ENCODE measurements at places on chromosomes 13 and 19. TPM values are rescaled to one million over a fixed set of nuclear protein-coding genes. Genes with fewer than 3 reads are reported as not detected.
A peak's percentile ranks its signal among the peaks of the same experiment; 100 is the strongest.

DNA sequence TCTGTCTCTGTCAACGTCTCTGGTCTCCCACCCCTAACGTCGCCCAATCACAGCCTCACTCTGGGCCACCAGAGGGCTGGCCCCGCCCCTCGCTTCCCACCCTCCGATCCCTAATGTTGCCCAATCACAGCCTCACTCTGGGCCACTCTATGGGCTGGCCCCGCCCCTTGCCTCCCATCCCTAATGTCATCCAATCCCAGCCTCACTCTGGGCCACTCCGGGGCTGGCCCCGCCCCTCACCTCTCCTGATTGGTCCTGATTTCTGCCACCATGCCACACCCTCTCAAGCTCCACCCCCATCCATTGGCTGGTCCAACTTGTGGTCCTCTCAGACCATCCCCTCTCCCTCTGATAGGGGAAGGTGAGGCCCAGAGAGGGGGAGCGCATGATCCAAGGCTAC lies 24.9 kb downstream of the CELF5 start:
- DNase-seq, result no peak
- H3K27ac ChIP-seq, result no peak overlapping the region
- no peaks in the 10 kb centered on the region for H3K27me3 ChIP-seq
- no peaks in the 10 kb centered on the region for H3K36me3 ChIP-seq
- no peaks in the 10 kb centered on the region for H3K4me1 ChIP-seq

- no peaks in the 10 kb centered on the region for H3K27me3 ChIP-seq
- H3K36me3 ChIP-seq, result no peaks in the 10 kb centered on the region
- H3K4me1 ChIP-seq, result peaks cover 22% of the 10 kb centered on the region
- no peak overlapping the region for H3K4me3 ChIP-seq
Measured at GRCh38 chr13:113646921-113647340, 11.1 kb downstream of the ATP4B start.

DNA sequence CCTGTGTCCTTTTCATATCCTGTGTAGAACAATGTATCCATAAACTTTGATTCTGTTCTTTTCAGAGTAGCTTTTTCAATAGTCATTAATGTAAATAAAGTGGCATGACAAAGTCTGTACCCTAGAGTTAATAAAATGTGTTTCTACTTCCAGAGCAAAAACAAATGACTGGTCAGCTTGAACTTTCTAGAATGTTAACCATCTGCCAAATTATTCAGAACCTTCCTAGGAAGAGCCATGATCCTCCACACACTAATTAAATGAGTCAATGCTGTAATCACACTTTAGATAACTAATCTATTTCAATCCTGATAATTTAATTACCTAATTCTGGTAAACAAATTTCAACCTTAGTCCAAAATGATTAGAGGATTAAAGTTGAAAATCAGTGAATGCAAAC lies 73.2 kb downstream of the DIAPH3 start:
- H3K4me1 ChIP-seq, result no peaks in the 10 kb centered on the region
- H3K27me3 ChIP-seq, result no peaks in the 10 kb centered on the region
- DNase-seq, result no peak
- no peak overlapping the region for H3K27ac ChIP-seq
- no peak overlapping the region for H3K4me3 ChIP-seq
- no peaks in the 10 kb centered on the region for H3K36me3 ChIP-seq

DNA sequence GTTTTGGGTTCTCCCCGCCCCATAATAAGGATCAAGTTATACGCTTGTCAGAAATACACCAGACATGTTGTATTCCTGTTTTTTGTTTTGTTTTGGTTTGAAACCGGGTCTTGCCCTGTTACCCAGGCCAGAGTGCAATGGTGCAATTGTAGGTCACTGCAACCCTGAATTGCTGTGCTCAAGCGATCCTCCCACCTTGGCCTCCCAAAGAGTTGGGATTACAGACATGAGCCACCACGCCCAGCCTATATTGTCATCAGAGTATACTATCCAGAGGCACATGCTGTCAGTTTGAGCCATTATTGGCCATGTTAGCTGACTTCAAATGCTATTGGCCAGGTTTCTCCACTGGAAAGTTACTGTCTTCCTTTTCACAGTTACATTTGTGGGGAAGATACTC lies 9.8 kb downstream of the SAFB start:
- peaks cover 22% of the 10 kb centered on the region for H3K36me3 ChIP-seq
- DNase-seq, result no peak
- peaks cover 95% of the 10 kb centered on the region for H3K4me1 ChIP-seq
- H3K27me3 ChIP-seq, result no peaks in the 10 kb centered on the region

- no peaks in the 10 kb centered on the region for H3K27me3 ChIP-seq
- H3K27ac ChIP-seq, result peak overlapping the region; percentile 98
- H3K4me3 ChIP-seq, result no peak overlapping the region
- no peaks in the 10 kb centered on the region for H3K36me3 ChIP-seq
Measured at GRCh38 chr19:38670921-38671398, 23.5 kb downstream of the ACTN4 start.

- H3K4me3 ChIP-seq, result no peak overlapping the region
- DNase-seq, result no peak
- peaks cover 58% of the 10 kb centered on the region for H3K36me3 ChIP-seq
- peaks cover 48% of the 10 kb centered on the region for H3K4me1 ChIP-seq
- H3K27ac ChIP-seq, result no peak overlapping the region
- no peaks in the 10 kb centered on the region for H3K27me3 ChIP-seq
Measured at GRCh38 chr13:113846636-113847318, 17.1 kb downstream of the GAS6 start.

DNA sequence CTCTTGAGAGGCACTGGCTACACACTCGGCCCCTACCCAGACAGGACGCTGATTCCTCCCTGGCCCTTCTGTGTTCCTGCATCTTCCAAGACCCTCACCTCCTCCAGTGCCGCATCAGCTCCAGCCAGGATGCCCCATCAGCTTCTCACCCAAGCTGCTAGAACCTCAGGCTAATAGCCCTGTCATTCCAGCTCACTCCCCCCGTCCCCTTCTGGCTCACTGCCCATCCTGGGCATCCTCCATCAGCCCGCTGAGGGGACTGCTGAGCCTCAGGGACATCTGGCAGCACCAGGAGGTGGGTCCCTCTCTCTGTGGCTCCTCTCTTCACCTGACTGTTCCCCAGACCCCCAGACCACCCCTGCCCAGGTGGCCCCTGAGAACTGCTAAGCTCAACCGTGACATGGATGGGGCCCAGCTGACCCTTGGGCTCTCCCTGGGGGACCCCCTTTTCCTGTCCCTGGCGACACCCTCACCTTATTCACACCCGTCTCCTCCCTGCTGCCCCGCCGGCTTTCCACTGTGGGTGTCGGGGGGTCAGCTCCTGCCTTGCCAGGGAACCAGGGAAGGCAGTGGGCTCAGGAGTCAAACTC lies 4.8 kb downstream of the FFAR3 start:
- H3K27me3 ChIP-seq, result peaks cover 13% of the 10 kb centered on the region
- H3K27ac ChIP-seq, result no peak overlapping the region
- H3K4me1 ChIP-seq, result no peaks in the 10 kb centered on the region
- DNase-seq, result peak; percentile 19
- H3K36me3 ChIP-seq, result no peaks in the 10 kb centered on the region

GRCh38 chr13:91762957-91763356 lies 364.5 kb downstream of the GPC5 start:
- no peak for DNase-seq
- H3K4me3 ChIP-seq, result no peak overlapping the region
- H3K36me3 ChIP-seq, result no peaks in the 10 kb centered on the region
- H3K27ac ChIP-seq, result no peak overlapping the region
- H3K4me1 ChIP-seq, result no peaks in the 10 kb centered on the region

DNA sequence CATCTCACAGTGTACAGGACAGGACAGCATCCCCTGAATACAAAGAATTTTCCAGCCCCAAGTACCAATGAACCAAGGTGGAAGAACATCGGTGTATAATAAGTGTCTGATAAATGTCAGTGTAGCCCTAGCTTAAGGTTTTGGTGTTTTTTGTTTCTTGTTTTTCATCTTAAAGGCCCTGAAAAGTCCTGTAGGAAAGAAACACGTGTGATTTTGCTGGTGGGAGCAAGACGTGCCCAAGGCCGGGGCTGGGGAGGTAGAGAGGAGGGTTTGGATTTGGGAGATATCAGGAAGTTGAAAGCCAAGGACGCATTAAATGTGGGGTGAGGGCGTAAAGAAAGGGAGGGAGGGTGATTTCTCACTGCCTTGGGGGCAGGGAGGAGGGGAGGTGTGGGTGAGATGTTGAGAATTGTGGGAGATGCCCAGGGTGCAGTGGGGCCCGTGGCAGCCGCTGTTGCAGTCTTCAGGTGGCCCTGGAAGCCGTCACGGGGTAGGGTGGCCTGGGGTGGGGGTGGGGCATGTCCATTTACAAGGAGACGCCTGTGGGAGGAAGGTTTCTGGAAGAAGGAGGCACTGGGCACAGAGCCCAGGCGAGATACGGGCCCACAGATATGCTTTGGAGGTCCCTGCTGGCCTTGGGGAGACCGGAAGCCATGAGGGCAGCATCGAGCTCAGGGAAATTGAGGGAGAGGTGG lies 6.7 kb downstream of the CAMSAP3 start:
- DNase-seq, result no peak
- H3K4me1 ChIP-seq, result no peaks in the 10 kb centered on the region
- no peak overlapping the region for H3K4me3 ChIP-seq
- no peaks in the 10 kb centered on the region for H3K36me3 ChIP-seq
- H3K27ac ChIP-seq, result no peak overlapping the region
- no peaks in the 10 kb centered on the region for H3K27me3 ChIP-seq

DNA sequence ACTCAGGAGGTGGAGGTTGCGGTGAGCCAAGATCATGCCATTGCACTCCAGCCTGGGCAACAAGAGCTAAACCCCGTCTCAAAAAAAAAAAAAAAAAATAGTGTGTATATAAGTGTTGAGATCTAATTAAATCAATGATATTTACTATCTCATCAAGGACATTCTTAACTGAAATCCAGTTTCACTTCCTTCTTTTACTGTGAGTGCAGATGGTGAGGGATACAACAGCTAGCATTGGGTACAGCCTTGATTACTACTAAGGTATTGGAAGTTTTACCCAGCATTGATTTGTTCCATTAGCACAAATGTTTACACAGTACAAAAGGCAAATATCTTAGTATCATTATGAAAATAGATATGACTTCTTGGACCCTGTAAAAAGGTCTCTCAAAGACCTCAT lies 546.6 kb downstream of the KCTD12 start:
- H3K27me3 ChIP-seq, result no peaks in the 10 kb centered on the region
- H3K36me3 ChIP-seq, result no peaks in the 10 kb centered on the region
- peaks cover 32% of the 10 kb centered on the region for H3K4me1 ChIP-seq
- no peak for DNase-seq

DNA sequence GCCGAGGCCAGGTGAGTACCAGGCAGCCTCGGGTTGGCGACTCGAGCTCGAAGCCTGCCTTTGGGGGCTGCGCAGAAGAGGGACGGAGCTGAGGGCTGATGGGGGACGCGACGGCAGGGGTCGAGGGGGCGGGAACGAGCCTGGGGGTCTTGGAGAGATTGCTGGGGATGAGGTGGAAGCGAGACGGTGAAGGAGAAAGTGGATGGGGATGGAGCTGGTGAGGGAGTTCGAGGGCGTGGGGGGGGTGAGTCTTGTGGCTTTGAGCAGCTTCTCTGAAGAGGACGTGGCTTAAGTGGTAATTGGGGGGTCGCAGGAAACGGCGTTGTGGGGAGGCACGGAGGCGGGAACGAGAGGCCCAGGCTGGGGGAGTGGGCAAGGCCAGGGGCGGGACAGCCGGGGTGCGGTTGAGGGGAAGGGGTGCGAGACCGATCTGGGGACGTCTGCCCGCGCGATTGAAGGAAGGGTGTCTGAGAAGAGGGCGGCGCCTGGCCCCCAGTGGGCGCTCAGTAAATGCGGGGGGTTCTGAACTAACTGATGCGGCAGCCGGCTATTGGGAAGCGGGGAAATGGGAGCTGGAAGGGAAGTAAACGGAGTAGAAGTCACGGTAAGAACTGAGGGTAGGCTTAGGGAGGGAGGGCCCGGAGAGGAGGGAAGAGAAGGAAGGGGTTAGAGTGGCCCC lies 426 bp downstream of the MYO9B start:
- no peak for DNase-seq
- peak overlapping the region; percentile 90 for H3K27ac ChIP-seq
- H3K27me3 ChIP-seq, result no peaks in the 10 kb centered on the region
- H3K4me3 ChIP-seq, result peak overlapping the region; percentile 73
- H3K36me3 ChIP-seq, result peaks cover 11% of the 10 kb centered on the region

- no peak overlapping the region for H3K4me3 ChIP-seq
- H3K27me3 ChIP-seq, result no peaks in the 10 kb centered on the region
- H3K36me3 ChIP-seq, result peaks cover 15% of the 10 kb centered on the region
Measured at GRCh38 chr19:13069415-13070359, 33.0 kb downstream of the LYL1 start.

DNA sequence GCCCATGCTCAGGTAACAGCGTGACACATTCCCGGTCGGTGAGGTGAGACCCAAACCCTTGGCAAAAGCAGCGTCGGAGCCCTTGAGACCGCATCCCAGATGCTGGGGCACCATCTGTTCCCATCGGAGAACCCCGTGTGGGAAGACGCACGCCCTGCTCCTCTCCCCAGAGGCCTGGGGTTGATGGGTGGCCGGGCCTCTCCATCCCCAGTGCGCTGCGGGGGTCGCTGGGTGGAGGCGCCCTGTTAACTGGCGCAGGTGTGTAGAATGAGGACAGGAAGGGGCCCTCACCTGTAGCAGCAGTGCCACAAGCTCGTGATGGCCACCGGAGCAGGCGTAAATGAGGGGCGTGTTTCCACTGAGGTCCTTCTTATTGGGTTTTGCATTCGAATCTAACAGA lies 24.6 kb downstream of the PDCD5 start:
- H3K27ac ChIP-seq, result no peak overlapping the region
- DNase-seq, result no peak
- H3K4me3 ChIP-seq, result no peak overlapping the region
- H3K36me3 ChIP-seq, result peaks cover 63% of the 10 kb centered on the region
- no peaks in the 10 kb centered on the region for H3K4me1 ChIP-seq

DNA sequence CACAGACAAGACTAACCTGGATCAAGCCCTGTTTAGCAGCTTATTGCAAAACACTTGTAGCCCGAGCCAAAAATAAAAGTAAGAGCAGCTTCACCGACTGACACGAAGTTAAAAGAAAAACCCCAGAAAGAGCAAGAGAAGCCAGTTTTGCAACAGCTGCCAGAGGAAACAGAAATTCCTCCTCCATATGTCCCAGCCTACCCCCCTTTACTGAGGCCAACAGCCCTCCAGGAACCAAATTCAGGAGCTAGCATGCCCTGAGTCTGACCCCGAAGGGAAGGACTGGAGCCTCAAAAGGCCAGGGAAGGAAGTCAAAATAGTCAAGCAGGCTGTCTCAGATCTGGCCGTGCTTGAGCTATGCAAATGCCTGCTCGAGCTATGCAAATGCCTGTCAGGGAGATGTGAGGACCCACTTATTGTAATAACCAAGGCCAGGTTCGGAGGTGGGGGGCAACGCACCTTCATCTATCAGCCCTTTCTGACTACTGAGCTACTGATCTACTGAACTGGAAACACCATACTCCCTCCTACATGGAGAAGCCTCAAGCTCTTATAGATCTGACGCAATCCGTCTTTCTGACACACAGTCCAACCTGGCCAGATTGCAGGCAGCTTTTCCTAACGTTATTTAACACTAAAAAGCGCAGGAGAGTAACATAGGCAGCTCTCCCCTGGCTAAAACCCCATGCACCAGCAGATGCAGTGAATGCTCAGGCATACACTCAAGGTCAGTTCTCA lies 6.7 kb downstream of the SIGLEC11 start:
- H3K4me1 ChIP-seq, result peaks cover 25% of the 10 kb centered on the region
- no peaks in the 10 kb centered on the region for H3K36me3 ChIP-seq
- no peak for DNase-seq

ATP4A gene
- not detected for total RNA-seq

ZNF729 gene
- not detected for total RNA-seq

SLC7A10 gene
- total RNA-seq, result not detected

RNASEH2A gene
- 6.6 TPM for total RNA-seq

SLC6A16 gene
- 2.3 TPM for total RNA-seq

MUC16 gene
- total RNA-seq, result not detected

PLPP2 gene
- total RNA-seq, result 4.6 TPM
